ENCODE measurements at places on chromosomes 1 and 21. TPM values are rescaled to one million over a fixed set of nuclear protein-coding genes. Genes with fewer than 3 reads are reported as not detected.

GRCh38 chr1:26754086-26754874 lies 33.5 kb upstream of the PIGV start:
- DNase-seq = no peak

GRCh38 chr21:23876925-23877558 lies 1730.2 kb downstream of the MRPL39 start:
- DNase-seq = no peak

- no peak for DNase-seq
These were observed 651 bp downstream of the COA6 start for GRCh38 chr1:234373959-234374254.

- DNase-seq = no peak
These were observed 54.3 kb upstream of the GALNT2 start for GRCh38 chr1:230012741-230013140.

DNA sequence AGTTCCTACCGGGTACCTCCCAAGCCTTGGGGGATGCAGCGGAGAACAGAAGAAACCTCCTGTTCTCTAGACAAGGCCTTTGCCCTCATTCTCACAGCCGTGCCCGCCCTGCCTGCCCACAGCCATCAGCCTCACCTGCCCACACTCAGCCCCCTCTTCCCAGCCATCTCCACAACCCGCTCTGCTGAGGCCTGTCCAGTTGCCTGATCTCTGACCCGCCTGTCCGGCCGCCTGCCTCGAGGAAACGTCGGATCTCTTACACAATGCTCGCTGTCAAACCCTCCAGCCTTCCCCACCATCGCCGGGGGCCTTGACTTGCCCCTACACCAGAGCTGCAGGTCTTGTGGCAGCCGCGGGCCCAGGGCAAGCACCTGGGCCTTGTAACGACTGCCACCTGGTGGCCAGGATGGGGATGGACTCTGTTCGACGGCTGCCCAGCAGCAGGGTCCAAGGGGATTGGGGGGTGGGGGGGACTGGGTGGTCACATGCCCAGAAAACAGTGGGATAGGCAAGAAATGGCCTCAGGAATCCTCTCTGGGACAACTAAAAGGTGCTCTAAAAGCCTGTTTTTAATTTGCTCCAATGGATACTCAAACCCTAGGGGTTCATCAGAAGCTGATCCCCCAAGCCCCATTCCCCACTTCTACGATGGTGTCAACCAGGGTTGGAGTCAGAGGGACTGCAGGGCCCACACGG lies 31.0 kb downstream of the SLC45A1 start:
- no peak for DNase-seq

DNA sequence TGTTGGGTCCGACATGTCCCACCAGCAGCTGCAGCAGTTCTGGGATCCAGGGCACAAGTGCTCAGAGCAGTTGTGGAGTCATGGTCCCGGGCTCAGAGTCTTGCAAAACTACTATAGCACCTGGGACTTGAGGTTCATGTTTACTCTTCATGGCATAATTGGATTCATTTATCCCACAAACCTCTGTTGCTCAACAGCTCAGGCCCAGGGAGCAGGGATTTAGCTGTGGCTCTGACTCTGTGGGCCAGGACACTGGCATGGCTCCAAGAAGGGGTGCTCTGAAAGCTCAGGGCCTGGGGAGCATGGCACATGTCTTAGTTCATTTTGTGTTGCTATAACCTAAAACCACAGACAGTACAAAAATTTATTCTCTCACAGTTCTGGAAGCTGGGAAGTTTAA lies 626.7 kb upstream of the ADGRL2 start:
- DNase-seq = no peak

The ZNF648 gene
- total RNA-seq = not detected

GRCh38 chr1:247681288-247681897 lies 1.9 kb upstream of the OR13G1 start:
- peak; percentile 69 for DNase-seq

DNA sequence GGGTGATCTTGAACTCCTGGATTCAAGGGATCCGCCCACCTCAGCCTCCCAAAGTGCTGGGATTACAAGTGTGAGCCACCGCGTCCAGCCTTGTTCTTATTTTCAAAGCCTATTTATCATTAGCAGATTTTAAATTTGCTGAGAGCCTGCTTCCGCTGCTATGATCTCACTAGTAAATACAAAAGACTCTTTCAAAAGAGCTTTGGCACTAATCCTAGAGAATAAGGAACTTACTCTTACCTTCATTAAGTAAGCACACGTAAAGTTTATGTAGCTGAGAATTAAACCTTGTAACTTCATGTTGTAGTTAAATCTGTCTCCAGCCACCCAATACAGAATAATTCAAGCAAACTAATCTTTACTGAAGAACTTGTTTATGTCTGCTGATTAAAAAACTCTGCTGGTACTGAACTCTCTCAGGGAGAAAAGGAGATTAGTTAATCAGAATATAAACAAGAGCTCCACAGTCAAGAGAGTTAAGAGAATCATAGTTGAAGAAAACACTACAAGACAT lies 72.3 kb downstream of the RUSC1 start:
- no peak for DNase-seq

- DNase-seq = peak; percentile 22
These were observed 40.5 kb upstream of the AKT3 start for GRCh38 chr1:243890576-243890975.
